MG63 (cell line): ENCODE measurements at places on chromosomes 5 and 9. TPM values are rescaled to one million over a fixed set of nuclear protein-coding genes. Genes with fewer than 3 reads are reported as not detected.

DNA sequence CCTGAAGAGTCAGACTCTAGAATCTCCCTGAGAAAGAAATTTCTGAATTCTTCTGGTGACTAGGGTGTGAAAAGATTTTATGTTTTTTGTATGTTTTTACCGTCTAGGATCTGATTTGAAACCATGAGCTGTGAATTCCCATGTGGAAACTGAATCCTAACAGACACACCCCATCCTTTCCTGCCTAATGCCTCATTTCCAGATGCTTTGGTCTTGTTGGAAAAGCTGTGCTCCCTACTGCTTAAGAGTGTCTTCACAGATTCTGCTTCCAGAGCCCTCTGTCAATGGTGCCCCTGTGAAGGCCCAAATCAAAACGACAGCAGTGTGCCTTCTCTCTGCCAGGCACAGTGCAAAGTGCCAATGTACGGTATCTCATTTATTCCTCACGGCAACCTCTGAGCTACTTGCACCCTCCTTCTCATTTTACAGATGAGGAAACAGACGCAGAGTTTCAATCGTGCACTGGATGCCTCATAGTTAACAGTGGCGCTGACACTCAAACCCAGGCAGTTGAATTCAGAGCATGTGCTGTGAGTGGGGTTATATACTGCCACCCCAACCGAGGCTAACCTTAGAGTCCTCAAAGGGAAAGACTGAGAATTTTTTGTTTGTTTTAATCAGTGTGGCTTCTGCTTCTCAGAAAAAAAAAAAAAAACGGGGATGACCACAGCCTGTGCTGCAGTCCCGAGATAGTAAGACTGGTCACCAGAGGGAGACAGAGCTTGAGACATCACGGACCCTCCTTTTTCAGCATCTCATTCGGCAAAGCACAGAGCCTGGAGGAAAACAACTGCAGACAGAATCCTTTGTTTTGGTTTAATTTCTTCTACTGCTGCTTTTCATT is 188.4 kb downstream of the SNCAIP start:
- peak; percentile 41 for DNase-seq

- DNase-seq = no peak
Observed at GRCh38 chr9:133968428-133968827, 23.7 kb downstream of the VAV2 start.

- DNase-seq = no peak
Observed at GRCh38 chr5:59065554-59065953, 482.7 kb downstream of the RAB3C start.

GRCh38 chr5:126852091-126852571 is 75.2 kb downstream of the LMNB1 start:
- no peak for DNase-seq

DNA sequence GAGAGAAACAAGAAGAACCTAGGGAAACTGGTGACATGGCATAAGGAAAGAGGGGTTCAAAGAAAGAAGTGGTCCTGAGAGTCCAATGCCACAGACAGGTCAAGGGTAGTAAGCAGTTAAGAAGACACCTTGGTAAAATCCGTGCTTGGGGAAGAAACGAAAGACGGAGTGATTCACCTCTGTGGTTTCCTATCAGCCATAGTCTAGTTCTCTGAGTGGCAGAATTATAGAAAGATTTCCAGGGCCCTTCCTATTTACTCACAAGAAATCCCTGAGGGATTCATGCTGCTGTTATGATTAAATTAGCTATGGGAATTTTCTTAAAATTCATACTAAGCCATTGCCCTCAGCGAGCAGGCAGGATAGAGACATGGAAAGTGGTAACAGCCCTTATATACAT is 31.7 kb downstream of the IL33 start:
- DNase-seq = no peak

DNA sequence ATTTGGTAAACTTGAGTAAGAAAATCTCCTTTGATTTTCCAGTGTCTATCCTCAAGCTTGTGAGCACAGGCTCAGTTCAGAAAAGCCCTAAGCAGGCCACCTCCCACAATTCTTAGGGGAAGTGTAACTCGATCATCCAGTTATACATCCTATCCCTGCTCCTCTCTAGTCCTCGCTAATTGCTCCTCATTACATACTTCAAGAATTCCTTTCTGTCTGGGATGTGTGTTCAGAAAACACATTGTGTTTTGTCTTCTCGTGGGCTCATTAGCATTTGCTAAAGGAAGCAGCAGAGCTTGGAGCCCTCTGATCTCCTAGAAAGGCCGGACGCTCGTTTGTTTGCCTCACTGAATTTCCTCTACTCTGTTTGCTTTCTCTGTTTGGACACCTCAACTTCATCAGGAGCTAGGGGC is 268.2 kb upstream of the RFX3 start:
- no peak for DNase-seq

- DNase-seq = no peak
Observed at GRCh38 chr5:107680099-107680498, 9.4 kb upstream of the EFNA5 start.

DNA sequence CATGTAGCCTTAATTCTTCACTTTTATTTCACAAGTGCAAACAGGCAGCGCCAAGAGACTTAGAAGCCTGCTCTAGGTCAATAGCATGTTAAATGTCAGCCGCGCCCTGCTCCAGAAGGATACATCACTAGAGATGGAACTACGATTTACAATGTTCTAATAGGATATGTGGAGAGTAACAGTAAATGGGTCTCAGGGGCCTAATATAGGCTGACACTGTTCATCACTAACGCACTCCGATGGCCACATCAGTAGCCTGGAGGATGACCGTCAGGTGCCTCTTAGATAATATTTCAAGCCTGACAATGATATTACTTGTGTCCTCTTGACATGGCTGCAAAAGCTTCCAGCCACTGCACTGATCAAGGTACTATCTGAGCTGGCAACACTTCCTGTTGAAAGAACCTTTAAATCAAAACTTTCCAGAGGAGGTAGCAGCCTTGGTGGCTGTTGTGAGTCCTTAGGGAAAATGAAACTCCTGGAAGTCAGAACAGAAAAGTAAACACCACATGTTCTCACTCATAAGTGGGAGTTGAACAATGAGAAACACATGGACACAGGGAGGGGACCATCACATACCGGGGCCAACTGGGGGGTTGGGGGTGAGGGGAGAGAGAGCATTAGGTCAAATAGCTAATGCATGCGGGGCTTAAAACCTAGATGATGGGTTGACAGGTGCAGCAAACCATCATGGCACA is 35.0 kb downstream of the PTTG1 start:
- no peak for DNase-seq

DNA sequence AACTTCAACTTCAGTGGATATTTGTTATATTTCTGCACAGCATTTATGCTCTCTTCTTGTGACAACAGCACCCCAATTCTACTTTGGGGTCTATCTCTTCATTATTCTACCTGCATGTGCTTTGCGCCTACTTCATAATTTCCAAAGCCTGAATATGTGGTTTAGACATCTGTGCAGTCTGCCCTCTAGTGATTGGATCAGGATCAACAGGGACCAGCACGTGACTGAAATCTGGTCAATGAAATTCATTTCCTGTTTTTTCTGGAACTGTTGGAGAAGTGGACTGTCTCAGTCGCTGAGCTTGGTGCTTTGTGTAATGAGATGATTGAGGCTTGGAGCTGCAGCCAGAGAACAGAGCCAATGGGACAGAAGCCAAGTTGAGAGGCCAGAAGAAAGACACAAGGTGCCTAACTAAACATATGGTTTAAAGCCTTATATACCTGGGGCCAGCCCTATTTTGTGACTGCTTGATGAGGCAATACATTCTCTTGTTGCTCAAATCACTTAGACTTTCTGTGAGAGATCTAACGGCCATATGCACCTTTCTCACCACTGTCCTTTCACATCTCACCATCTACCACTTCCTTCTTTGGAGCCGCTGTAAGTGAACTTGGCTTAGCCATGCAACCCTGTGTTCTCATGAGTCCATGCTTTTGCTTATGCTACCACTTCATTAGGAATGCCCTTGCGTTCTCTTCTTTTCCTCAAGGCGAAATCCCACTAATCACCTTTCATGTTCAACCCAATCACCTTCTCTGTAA is 68.8 kb upstream of the PPP2R2B start:
- peak; percentile 17 for DNase-seq

DNA sequence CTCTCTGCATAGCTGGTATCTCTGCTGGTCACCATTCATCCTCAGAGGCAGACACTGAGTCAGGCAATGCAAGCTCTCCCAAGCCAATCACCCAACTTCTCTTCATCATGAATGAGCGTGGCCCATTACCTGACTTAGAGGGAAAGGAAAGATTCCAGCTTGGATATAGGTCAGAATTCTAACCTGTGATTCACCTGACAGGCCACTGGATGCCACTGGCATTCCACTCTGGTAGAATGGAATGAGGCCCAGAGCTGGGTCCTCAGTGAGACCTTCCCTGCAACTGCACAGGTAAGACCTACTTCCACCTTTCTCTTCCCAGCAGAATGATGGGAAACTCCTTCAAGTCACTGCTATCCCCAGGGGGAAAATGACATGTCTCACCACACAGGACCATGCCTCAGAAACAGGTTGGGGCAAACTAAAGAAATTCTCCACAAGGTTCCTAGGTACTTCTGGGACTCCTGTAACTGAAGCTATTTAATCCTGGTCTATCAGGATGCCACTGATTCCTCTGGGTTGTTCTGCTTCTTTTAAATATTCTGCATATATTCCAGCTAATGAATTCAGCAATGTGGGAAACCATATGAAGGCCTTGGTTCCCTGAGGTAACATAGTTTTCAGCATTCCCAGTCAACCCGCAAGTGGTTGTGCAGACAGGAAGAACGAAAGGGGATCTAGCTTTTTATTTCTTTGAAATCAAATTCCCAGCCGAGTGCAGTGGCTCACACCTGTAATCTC is 62.0 kb downstream of the SUSD1 start:
- DNase-seq = no peak

GRCh38 chr5:44412286-44412685 is 23.1 kb upstream of the FGF10 start:
- no peak for DNase-seq

DNA sequence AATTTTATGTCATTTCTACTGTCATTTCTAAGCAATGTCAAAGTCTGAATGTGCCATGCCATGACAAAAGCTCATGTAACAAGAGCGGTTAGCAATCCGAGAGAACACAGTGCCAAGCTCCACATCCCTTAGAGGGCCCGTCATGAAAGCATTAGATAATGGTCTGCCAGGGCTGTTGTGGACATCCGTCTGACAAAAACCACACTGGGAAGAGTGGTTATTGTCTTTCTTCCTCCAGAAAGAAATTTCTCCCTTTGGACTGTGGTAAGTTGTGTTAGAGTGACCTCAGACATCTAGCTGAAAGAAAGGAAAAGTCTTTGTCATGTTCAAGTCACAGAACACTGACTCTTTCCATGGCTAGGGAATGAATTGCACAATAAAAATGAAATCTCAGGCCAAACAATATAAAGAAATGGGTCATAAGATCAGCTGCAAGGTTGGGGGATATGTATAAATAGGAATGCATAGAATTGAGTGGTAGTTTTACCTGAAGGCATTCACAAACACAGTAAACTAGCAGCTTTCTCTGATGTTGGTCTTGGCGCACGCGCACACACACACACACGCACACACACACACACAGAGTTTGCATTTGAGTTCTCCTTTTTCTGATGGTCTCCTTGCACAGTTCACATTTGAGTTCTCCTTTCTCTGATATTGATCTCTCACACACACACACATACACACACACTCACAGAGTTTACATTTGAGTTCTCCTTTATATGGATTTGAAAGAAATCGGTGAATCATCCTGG is 5.3 kb downstream of the SLC1A3 start:
- no peak for DNase-seq

DNA sequence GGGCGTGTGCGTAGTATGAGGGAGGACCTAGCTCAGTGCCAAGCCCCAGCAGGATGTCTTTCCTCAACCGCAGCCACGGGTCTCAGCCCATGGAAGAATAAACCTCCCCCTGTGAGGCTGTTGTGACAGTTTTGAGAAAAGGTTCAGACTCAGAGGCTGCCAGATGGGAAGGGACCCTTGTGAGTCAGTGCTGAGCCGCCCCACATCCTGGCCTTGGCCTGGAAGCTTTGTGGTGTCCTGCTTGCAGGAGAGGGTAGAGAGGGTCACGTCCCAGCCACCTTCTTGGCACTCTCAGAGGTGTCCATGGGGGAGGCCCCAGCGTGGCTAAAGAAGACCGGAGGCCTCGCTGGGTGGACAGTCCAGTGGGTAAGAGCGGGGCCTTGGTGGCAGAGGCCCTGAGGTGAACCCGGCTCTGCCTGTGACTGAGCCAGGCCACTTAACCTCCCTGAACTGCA is 2.8 kb downstream of the GRHPR start:
- DNase-seq = peak; percentile 73

DNA sequence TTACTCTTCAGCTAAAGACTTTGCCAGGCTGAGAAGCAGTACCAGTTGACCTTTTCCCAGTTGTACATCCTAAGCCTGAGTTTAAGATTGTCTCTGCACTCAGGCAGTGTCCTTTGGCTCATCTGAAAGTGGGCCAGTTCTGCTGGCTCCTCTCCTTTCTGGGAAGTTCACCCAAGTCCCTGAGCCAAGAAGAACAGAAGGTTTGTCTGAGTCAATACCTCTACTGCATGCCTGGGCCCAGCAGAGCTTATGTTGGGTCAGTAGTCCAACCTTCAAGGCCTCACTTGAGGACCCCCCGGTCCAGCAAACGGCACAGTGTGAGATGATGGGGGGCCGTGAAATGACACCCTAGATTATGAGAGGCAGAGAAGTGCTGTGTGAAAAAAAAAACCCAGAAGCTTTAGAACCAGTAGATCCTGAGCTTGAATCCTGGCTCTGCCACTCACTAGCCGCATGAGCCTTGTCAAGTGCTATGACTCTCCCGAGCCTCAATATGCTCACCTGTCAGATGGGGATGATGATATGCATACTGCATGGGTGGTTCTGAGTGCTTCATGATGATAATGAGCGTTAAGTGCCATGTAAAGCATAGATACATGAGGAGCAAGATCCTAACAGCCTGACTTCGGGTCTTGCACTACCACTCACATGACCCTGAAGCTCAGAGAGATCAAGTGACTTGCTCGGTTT is 156.0 kb downstream of the MACROH2A1 start:
- peak; percentile 93 for DNase-seq

- peak; percentile 39 for DNase-seq
Observed at GRCh38 chr5:151923866-151924476, 680 bp downstream of the GLRA1 start.

- no peak for DNase-seq
Observed at GRCh38 chr5:139131921-139132432, 66.2 kb downstream of the SIL1 start.

DNA sequence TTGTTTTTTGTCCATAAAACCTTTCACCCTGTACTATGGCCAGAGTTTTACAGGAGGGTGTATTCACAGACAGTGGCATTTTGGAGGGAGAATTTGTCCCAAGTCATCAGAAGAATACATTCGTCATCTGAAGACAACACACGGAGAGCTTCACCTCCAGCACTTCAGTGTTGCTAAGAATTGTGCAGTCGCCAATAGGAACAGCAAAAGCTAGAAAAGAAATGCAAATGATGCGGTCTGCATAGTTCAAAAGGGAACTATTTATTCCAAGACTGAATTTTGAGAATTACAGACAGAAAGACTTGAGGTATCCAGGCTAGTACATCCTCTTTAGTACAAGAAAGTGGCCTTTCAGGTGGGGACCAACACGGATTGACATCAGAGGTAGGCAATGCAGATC is 399.2 kb upstream of the KIF2A start:
- DNase-seq = no peak

- no peak for DNase-seq
Observed at GRCh38 chr9:133057006-133057405, 4.8 kb upstream of the CEL start.

GRCh38 chr5:76775921-76776320 is 42.9 kb upstream of the F2RL1 start:
- no peak for DNase-seq

The ARL14EPL gene
- not detected in 2 replicates for total RNA-seq

The CCDC180 gene
- 3.4 and 5.4 TPM in 2 replicates for total RNA-seq

The C5orf58 gene
- total RNA-seq = not detected in 2 replicates

The LHFPL2 gene
- 14.0 and 15.3 TPM in 2 replicates for total RNA-seq

The CAVIN4 gene
- 0.69 and 0.82 TPM in 2 replicates for total RNA-seq

The C5orf52 gene
- not detected in 2 replicates for total RNA-seq

The HDAC3 gene
- total RNA-seq = 122 and 169 TPM in 2 replicates

The PDE6A gene
- total RNA-seq = not detected in 2 replicates
